Thoracic aorta (tissue), 2 donors: ENCODE measurements at places on chromosomes 5 and 9.

DNA sequence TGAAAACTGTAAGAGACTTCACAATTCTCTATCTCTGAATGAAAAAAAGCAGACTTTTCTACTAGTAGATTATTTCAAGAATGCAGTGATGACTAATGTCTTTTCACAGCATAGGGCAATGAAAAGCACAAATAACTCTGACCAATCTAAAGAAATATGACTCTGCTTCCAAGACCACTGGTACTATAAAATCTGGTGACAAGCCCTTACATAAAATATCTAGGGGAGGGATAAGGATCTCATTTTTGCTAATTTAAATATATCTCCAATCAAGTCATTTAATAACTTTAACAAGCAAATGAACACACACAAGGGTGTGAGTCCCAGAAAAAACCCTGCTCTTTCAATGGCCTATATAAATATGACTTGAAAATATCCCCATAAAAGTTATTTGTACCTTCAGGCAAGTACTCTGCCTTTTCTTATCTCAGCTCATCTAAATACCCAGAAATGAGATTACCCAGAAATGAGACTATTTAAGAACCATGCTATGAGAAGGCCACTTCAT is 105.2 kb downstream of the GNAQ start:
- no peak for DNase-seq
- no peaks in the 10 kb centered on the region for H3K27me3 ChIP-seq
- H3K4me3 ChIP-seq: no peak overlapping the region
- peaks cover 35% of the 10 kb centered on the region for H3K4me1 ChIP-seq
- H3K36me3 ChIP-seq: no peaks in the 10 kb centered on the region

DNA sequence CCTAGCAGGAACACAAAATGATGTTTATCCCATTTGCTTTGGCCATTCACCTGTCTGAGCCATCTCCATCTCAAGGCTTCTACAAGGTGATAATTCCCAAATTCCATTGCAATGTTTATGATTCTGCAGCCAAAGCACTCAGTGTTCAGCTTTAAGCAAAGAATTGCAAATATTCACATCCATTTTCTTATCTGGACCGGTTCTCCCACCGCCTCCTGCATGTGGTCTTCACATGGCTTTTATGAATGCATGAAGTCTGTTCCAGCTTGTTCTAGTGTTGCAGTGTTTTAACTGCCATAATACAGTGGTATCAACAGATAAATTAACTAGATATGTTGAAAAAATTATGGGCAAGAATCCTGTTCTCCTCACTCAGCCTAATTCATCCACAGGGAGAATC is 443.0 kb upstream of the KLF4 start:
- no peaks in the 10 kb centered on the region for H3K4me1 ChIP-seq
- H3K27ac ChIP-seq: no peak overlapping the region
- H3K4me3 ChIP-seq: no peak overlapping the region
- H3K27me3 ChIP-seq: no peaks in the 10 kb centered on the region
- no peak for DNase-seq

DNA sequence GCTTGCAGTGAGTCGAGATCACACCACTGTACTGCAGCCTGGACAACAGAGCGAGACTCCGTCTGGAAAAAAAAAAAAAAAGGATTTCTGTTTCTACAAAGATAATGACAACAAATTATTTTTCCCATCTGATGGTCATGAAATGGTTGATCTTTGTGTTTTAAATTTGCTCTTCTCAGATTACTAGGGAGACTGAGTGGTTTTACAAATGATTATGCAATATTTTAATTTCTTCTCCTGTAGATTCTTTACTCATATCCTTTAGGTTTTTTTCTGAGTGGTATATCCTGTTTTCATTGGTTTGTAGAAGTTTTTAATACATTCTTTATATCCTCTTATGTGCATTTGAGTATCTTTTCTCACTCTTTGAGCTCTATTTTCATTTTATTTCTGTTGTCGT is 20.6 kb upstream of the AUH start:
- H3K27ac ChIP-seq: no peak overlapping the region
- no peaks in the 10 kb centered on the region for H3K36me3 ChIP-seq
- no peaks in the 10 kb centered on the region for H3K4me1 ChIP-seq
- H3K4me3 ChIP-seq: no peak overlapping the region
- no peaks in the 10 kb centered on the region for H3K27me3 ChIP-seq

GRCh38 chr9:134530724-134531123 is 110.9 kb upstream of the COL5A1 start:
- H3K4me3 ChIP-seq: no peak overlapping the region
- no peaks in the 10 kb centered on the region for H3K4me1 ChIP-seq
- H3K27ac ChIP-seq: no peak overlapping the region
- no peaks in the 10 kb centered on the region for H3K36me3 ChIP-seq
- DNase-seq: no peak

DNA sequence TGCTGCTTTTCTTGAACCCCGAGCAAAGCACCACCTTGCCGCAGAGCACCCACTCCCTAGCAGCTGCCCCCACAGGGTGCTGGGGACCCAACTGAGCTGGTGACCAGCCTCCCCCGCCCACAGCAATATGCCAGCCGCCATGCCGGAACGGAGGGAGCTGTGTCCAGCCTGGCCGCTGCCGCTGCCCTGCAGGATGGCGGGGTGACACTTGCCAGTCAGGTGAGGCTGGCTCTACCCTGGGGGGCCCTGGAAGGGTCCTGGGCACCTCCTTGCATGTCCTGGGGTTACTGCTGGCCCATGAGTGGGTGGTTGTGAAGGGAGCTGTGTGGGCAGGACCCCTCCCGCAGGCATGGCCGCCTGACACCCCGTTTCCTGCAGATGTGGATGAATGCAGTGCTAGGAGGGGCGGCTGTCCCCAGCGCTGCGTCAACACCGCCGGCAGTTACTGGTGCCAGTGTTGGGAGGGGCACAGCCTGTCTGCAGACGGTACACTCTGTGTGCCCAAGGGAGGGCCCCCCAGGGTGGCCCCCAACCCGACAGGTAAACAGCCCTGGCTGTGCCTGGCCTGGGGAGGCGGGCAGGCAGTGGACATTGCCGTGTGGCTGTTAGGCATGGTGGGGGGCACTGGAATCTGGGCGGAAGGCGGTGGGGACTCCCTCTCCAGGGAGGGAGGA is 7.2 kb downstream of the EGFL7 start:
- H3K4me3 ChIP-seq: no peak overlapping the region
- no peak for DNase-seq
- no peaks in the 10 kb centered on the region for H3K27me3 ChIP-seq
